ENCODE measurements at places on chromosomes 2 and 18.

DNA sequence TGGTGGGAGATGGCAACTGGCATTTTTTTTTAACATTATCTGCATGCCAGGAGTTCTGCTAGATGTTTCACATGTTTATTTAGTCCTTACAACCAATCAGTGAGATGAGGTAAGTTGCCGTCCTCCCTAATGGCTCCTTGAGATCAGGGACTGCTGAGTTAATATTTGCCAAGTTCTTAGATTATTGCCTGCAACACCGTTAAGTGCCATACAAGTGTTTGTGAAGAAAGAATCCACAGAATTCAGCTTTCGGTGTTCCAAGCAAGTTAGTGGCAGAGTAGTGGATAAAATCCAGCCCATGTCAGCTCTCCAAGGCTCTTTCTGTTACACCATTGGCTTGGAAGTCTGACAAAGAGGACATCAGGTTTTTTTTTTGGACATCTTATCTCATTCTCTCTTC lies 95.9 kb downstream of the C1QL2 start:
- DNase-seq, result no peak

DNA sequence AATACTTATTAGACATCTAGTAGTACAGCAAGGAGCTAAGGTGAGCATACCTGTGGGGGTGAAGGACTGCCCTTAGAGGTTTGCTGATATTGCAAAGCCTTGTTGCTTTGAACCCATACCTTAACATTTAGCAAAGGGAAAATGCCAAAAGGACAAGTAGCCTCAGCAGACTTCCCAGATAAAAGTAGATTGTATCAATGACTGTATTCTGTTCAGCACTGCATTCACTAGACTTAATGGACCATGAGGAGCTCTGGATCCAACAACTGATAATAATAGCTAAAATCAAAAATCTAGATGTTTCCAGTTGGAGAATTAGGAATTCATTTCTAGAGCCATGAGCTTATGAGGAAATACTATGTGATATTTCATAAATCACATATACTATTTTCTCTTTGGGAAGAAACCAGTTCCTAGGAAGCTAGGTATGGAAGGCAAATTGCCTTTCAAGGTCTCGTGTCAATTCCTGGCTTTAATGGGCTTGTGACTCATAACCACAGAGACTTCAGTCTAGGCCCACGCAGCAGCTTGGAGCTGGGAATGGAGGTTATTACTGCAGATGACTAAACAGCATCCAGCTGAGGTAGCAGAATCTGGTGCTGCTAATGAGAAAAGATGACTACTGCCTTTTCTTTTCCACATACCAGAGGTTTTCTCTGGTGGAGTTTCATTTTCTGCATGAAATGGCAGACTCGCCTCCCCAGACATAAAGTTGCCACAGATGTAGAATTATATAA lies 191.2 kb upstream of the NABP1 start:
- no peak for DNase-seq

DNA sequence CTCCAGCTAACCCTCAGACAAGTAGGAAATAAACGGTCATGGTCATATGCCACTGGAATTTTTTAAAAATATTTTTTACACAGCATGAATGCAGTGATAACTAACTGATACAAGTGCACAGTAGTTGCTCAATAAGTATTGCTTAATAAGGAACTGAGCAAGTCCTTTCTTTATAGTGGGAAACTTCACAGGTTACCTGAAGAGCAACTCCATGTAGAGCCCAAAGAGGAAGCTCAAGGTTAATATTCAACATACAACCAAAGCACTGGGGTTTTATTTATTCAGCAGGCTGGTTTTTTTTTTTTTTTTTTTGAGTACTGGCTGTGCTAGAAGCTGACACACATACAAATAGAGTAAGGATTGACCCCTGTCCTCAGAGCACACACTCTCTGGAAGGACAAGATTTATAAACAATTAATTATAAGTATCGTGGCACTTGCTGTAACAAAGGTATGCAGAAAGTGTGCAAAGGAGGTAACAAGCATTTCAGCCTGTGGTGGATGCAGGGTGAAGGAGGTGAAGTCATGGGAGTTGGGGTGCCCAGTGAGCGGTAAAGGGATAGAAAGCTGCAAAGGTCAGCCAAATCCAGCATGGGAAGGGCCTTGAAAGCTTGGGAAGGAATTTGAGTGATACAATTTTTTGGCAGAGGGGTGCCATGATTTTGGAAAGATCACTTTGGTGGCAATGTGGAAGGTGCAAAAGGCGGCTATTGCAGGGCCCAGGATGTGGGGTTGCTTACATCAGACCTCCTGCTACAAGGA lies 52.7 kb downstream of the ATOH8 start:
- DNase-seq, result peak; percentile 92

GRCh38 chr2:206267567-206267966 lies 6.9 kb upstream of the ZDBF2 start:
- no peak for DNase-seq

DNA sequence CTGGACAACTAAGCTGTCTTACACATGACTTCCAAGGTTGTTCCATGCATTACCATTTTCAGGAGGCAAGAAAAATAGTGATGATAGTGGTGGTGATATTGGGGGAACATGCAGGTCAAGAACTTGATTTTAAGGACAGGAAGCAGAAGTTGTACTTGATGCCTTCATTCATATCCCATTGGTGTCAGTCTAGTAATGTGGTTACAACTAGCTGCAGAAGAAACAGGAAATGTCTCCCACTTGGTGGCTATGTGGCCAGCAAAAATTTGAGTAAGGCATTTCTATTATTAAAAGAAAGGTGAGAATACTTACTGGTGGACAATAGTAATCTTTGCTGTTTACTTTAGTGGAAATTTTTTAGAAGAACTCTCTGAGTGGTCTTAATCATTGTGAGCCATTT lies 103.4 kb downstream of the ALMS1 start:
- DNase-seq, result peak; percentile 36

- no peak for DNase-seq
Measured at GRCh38 chr2:241255542-241256167, 59.8 kb downstream of the HDLBP start.

- no peak for DNase-seq
Measured at GRCh38 chr2:16031848-16032159, 91.5 kb downstream of the MYCN start.

GRCh38 chr18:42201137-42201536 lies 246.1 kb downstream of the PIK3C3 start:
- no peak for DNase-seq

DNA sequence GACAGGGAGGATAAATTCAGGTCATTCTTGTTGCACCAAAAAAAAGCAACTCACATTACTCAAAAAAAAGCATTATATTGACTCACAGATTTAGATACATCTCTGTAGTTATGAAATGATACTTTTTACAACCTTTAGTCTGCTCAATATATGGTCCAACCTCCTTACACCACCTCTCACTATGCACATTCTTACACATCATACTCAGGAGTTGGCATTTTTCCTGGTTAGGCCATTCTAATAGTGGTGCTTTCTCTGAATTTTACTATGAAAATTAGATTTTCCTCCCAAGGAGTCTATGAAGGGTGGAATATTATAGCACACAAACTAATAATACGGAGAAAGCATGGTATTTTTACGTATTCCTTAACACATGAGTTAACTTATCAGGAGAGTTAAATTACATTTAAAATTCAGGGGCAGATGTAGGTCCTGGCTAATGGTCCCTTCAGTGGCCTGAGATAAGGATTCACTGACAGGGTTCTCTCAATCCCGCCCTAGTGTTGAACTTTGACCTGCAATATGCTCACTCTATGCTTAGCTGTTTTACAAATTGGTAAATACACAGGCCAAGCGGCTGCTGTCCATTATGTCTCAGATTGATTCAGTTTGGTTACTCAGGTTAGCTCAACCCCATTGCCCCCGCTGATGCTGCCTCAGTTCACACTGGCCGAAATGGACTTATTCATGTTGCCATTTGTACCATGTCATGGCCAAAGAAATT lies 153.6 kb downstream of the NCKAP5 start:
- no peak for DNase-seq

- DNase-seq, result no peak
Measured at GRCh38 chr2:56464613-56465012, 280.8 kb downstream of the CCDC85A start.

DNA sequence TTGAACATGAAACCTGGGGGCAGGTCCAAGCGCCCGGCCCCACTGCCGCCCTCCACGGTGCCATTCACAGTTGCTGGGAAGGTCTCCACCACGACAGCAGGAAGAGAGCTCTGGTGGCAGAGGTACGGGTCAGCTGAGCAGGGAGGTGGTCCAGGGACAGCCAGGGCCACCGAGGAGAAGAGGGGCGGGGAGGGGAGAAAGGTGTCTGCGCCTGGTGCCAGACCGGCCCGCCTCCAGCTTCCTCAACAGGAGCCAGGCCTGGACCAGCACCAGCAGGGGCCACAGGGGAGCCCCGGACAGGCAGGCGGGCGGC lies 56.2 kb downstream of the BIN1 start:
- DNase-seq, result no peak

- DNase-seq, result no peak
Measured at GRCh38 chr2:49770919-49771318, 616.6 kb upstream of the FSHR start.

DNA sequence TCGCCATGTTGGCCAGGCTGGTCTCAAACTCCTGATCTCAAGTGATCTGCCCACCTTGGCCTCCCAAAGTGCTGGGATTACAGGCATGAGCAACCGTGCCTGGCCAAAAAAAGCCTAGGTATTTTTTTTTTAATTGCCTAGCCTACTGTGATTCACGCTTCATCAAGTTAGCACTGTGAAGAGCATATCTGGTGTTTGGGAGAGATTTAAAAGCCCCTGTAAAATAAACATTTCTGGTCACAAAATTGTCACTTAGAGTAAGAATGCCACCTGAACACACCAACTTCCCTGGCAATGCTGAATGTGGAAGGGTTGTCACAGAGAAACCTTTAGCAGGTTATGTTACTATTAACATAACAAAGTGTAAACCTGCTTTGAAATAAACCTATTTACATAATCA lies 39.7 kb upstream of the CHAC2 start:
- no peak for DNase-seq

DNA sequence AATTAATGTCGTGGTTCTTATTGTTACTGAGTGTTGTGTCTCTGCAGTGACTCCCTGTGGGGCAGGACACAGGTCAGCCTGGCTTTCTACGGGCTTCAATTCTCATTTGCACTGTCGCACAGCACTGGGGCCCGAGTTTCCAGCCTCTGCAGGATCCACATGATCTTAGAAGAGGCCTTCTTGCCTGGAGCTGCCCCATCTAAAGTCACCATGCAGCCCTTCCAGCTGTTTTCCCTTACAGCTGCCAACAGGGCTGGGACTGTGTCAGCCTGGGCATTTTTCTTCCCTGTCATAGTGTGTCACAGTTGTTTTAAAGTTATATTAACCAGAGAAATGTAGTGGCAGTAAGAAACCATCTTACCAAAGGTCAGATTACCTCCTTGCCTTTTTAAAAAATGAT lies 27.0 kb downstream of the FHL2 start:
- no peak for DNase-seq

DNA sequence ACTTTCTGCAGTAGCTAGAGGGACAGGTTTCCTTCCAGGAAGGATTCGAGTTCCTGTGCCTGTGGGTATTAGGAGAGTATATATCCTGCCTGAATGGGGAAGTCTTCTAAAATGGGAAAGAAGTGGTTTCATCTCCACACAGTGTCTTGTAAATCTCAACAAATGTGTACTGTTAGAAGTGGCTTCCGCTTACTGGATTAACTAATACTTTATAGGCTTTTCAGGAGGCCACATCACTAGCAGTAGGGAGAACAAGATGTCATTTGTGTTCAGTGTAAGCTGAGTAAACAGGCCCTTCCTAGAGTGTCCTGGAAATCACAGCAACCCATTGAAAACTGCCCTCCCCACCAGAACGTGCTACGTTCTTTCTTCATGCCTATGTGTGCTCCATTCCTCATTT lies 12.5 kb upstream of the POLR1B start:
- no peak for DNase-seq
